ENCODE measurements at places on chromosomes 7 and 10.

GRCh38 chr7:356087-356486, 66.1 kb downstream of the FOXL3 start:
- no peak for DNase-seq

GRCh38 chr7:92766461-92767003, 69.8 kb downstream of the CDK6 start:
- DNase-seq, result no peak

GRCh38 chr10:114821915-114822443, 399 bp downstream of the FHIP2A start:
- DNase-seq, result no peak

DNA sequence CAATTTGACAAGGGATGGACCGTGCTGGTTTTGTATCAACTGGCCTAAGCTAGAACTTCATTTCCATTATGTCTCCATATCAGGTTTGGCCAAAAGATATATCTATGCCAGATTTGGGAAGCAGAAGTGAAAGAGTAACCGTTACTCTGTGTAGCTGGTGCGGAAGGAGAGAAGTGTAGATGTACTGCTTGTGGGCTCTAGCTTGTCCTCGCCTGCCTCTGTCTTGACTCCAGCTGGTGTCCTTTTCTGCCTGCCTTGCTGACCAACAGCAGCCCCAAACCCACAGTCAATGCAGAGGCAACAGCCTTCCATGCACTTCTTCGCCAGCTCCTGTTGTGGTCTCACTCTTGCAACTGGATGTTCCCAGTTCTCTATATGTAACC, 128.5 kb downstream of the KIF20B start:
- DNase-seq, result no peak

DNA sequence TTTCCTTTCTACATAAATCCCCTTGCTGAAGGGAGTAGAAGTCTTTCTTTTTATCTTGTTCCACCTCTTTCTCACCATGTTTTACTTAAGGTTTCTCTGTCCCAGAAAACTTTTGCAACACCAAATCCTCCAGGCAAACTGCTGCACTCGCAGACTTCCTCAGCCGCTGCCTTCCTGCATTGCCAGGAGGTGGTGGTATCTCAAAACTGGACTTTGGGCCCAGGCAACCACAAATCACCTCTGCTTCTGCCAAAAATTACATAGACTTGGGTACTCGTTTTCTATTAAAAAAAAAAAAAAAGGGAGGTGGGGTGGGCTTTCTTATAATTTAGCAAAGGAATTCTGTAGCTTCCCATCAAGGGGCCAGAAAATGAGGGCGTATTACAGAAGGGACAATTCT, 14.7 kb downstream of the INA start:
- DNase-seq, result no peak

DNA sequence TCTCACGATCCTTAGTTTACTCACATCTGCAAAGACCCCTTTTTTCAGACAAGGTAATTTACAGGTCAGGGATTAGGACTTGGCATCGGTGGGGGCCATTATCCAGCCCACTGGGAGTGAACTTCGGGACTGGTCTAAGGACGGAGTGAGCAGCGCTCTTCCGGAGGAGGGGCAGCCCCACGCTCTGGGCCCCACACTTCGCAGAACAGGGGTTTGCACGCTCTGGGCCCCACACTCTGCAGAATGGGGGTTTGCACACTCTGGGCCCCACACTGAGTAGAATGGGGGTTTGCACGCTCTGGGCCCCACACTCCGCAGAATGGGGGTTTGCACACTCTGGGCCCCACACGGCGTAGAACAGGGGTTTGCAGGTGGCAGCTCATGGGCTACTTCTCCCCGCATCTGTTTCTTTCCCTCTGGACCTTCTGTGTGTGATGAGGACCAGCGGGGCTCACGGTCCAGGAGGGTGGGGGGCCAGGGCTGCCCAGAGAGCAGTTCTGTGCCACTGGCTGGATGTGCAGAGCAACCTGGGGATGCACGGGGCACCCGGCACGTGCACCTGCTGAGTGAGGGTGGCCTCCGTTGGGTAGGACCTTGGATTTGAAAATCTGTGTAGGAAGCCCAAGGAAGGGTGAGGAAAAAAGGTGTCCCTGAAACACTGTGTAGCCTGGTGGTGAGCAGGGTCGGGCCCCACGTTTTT, 134.8 kb downstream of the WDR37 start:
- no peak for DNase-seq

DNA sequence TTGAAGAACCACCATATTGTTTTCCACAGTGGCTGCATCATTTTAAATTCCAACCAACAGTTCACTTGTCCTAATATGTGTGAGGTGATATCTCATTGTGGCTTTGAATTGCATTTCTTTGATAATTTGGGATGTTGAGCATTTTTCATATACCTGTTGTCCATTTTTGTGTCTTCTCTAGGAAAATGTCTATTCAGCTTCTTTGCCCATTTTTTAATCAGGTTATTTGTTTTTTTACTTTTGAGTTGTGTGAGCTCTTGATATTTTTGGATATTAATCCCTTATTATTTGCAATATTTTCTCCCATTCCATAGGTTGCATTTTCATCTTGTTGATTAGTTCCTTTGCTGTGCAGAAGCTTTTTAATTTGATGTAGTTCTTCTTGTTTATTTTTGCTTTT, 95.1 kb upstream of the CCDC71L start:
- DNase-seq, result no peak

- DNase-seq, result no peak
Observed at GRCh38 chr10:62643606-62644587, 160.6 kb upstream of the ADO start.

Data from AG04449 (cell line).